ENCODE measurements at places on chromosomes 2 and 18.

DNA sequence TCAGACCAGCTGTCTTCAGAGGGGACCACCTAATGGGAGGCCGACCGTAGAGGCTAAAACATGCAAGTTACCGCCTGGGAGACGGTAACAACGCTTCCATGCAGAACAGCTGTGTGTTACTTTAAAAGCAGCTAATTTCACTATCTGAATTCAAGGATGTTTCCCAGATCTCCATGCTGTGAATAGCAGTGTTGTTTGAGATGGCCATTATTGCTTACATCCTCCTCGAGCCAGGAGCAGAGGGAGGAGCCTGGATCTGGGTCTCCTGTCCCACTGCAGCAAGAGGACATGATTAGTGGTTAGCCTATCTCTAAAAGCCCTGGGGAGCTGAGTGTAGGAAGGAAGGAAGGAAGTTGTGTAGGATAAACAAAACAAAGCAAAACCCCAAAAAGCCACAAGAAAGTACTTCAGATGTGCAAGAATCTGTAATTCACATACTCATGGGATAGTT lies 50.9 kb downstream of the ACTR2 start:
- no peak for DNase-seq

GRCh38 chr18:911486-911885 lies 6.8 kb downstream of the ADCYAP1 start:
- no peak for DNase-seq

- no peak for DNase-seq
Measured at GRCh38 chr2:67400560-67401485, 3.7 kb downstream of the ETAA1 start.

GRCh38 chr2:28101123-28101522 lies 210.6 kb downstream of the BABAM2 start:
- DNase-seq, result no peak

DNA sequence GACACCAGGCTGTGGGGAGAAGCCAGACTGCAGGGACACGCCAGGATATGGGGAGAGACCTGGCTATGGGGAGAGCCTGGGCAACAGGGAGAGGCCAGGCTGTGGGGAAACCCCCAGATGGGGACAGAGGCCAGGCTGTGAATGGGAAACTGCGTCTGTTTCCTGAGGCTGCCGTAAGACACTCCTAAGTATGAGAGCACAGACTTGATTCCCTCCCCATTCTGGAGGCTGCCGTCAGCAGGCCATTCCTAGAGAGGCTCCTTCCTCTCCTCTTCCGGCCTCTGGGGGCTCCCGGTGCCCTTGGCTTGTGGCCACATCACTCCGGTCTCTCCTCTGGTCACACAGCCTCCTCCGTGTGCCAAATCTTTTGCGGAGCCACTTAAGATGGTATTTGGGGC lies 32.3 kb downstream of the ADI1 start:
- DNase-seq, result no peak

DNA sequence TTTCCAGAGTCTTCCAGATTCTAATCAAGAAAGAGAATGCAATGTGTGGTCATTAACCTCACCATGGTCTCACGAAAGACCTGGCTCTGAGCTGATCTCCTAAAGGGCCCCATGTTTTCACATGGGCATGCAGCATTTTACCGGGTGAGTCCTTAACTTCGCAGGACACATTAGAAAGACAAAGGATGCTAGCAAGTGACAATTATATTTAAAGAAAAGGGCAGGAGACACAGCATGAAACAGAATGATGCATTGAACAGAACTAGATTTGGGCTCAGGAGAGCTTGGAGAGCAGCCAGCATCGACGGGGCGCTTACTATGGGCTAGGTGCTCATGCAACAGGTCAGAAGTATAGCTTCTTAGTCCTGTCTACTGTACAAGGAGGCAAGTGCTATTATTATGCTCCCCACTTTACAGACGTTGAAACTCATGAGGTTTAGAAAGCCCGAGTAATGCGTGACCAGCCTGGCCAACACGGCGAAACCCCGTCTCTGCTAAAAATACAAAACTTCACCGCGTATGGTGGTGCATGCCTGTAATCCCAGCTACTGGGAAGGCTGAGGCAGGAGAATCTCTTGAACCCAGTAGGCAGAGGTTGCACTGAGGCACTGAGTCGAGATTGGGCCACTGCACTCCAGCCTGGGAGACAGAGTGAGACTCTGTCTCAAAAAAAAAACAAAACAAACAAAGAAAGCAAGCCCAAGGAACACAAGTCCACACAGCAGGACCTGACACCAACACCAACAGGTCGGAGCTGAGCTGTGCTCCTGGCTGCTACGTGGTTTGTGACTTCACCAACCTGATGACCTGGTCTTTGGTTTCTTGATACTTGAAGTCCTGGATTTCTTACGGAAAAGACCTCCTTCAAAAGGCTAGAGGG lies 16.1 kb downstream of the MBP start:
- DNase-seq, result no peak

GRCh38 chr2:56812432-56812831 lies 628.6 kb downstream of the CCDC85A start:
- DNase-seq, result no peak
